ENCODE measurements at places on chromosomes 3 and 15. TPM values are rescaled to one million over a fixed set of nuclear protein-coding genes. Genes with fewer than 3 reads are reported as not detected.

Gene GOLGA8O
- not detected for total RNA-seq

Gene WNT5A
- 21.7 TPM for total RNA-seq

Gene SMAD6
- 34.3 TPM for total RNA-seq

Gene BTBD1
- 90.8 TPM for total RNA-seq

Gene ATP8B4
- not detected for total RNA-seq

Gene CYP1A1
- total RNA-seq, result 15.7 TPM

Gene STX19
- total RNA-seq, result not detected

Gene LDHAL6B
- not detected for total RNA-seq

Gene OXTR
- total RNA-seq, result 0.03 TPM

Gene RAD51
- total RNA-seq, result 16.9 TPM

Gene MESD
- 23.4 TPM for total RNA-seq

GRCh38 chr15:59340325-59340724, 32.3 kb downstream of the MYO1E start:
- DNase-seq, result no peak

DNA sequence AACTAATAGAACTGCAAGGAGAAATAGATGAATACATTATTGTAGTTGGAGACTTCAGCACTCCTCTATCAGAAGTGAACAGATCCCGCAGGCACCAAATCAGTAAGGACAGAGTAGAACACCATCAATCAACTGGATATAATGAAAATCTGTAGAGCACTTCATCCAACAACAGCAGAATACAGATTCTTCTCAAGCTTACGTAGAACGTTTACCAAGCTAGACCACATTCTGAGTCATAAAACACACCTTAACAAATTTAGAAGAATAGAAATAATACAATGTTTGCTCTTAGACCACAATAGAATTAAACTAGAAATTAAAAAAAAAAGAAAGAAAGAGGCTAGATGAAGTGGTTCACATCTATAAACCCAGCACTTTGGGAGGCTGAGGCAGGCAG, 70.7 kb upstream of the NEDD4 start:
- no peak for DNase-seq

DNA sequence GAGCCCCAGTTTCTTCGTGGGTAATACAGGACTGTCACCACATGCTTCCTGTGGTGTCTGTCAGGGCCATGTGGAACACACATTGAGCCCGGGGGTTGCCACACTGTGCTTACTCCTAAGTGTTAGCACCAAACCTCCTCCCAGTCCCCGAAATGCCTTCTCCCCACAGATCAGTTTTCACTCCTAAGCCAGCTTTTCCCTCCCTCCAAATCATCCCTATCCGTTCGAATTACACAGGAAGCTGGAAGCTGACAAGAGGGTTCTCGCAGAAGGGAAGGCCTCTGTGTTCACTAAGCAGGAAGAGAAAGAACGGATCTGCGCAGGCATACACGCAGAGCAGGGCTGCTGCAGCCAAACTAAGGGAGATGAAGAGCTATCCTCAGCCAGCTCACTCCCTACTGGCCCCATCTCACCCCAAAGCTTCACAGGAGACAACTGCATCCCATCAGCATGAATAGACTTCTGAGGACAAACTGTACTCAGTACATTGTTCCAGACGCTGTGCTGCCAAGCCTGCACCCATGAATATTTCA, 32.3 kb downstream of the XXYLT1 start:
- no peak for DNase-seq

DNA sequence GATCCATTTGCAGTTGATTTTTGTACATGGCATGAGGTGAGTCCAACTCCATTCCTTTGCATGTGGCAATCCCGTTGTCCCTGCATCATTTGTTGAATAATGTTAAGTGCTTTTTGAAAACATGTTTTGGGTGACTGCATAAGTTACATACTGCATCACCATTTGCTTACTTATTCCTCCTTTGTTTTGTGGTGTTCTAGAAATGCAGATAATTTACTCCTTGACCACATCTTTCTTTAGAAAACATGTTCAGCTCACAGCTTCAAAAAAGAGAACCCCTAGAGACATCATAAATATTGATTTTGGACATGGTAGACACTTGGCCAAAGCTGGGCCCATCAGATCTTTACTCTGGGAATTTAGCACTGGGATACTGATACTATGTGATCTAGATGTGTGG, 135.3 kb upstream of the DAZL start:
- DNase-seq, result no peak

- DNase-seq, result no peak
Observed at GRCh38 chr3:70539908-70540307, 227.5 kb upstream of the MDFIC2 start.

- no peak for DNase-seq
Observed at GRCh38 chr3:171444001-171444690, 16.1 kb downstream of the TNIK start.

DNA sequence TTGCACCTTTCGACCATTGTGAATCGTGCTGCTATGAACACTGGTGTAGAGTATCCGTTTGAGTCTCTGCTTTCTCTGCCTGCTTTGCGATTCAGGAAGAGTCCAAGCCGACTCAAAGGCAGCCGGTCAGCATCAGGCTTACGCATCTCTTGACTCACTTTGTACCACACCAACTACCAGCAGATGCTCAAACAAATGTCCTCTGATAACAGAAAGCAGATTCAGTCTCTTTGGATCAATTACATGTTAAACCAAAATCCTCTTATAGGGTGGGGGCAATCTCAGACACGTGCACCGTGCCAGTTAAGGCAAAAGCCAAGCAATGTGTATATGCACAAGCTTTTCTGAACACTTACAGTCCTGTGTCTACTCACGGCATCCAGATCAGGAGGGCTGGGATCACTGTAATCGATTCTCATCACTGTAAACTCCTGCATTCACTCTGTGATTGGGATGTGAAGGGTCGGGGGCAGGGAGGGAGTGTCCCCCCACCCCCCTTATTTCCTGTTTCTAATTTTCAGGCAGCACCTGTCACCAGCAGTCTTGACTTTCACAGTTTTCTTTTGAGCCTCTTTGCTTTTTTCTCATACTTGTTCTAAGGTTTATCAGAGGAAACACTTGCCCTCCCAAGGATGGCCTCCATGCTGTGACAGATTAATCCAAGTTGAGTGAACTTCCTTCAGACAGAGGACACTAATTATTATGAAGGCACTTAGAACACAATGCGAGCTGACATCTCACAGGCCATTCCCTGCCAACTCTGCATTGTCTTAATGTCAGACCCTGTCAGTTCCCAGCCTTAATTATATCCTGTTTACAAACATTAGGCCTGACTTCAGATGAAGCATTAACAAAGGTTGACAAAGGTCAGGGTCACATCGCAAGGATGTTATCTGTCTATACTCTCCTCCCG, 153.5 kb downstream of the MECOM start:
- DNase-seq, result no peak

DNA sequence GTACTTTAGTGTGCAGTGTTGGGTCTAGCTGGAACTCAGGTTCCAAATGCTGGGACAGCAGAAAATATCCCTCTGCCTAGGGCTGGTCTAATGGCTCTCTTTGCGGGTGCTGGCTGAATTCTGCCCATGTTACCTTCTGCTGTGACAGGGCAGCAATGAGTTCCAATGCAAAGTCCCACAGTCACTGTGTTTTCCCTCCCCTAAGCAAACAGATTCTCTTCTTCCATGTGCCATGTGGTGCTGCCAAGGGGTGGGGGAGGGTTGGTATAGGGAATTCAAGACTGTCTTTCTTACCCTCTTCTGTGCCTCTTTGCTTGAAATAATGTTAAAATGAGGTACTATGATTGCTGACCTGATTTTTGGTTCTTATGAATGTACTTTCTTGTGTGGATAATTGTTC, 229.6 kb downstream of the GBE1 start:
- no peak for DNase-seq

GRCh38 chr15:100939791-100940190, 20.6 kb downstream of the LRRK1 start:
- no peak for DNase-seq

DNA sequence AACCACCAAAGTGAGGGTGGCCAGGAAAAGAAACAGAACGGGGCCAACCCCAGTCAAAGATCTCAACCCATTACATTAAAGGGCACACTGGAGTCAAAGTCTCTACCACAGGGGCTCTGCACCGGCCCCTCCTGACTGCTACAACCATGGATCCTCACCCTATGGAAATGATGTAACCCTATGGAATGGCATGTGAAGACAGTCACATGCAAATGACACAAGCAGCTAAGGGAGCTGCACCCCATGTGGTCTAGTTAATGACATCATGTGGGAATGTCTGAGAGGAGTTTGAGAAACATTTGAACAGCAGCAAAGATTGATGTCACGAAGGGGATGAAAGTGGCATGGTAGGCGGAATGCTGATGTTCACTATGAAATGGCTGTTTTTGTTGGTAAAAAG, 298.2 kb upstream of the SLCO3A1 start:
- DNase-seq, result no peak

DNA sequence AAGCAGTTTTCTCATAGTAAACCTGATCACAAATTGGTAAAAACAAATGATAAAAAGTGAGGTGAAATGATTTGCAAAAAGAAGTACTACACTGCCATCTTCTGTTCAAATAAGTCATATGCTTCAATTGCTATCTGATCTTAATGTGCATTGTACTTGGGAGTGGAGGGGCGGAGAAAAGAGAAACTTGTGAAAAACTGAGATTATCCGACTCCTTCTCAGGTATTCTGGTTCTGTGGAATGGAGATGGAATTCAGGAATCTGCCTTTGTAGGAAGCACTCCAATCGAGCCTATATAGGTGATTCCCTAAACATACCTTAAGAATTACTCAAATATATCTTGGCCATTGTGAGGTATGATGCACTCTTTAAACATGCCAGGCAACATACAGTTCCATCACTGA, 180.6 kb downstream of the CHL1 start:
- DNase-seq, result no peak

- DNase-seq, result no peak
Observed at GRCh38 chr15:34147371-34148140, 45.7 kb downstream of the PGBD4 start.

DNA sequence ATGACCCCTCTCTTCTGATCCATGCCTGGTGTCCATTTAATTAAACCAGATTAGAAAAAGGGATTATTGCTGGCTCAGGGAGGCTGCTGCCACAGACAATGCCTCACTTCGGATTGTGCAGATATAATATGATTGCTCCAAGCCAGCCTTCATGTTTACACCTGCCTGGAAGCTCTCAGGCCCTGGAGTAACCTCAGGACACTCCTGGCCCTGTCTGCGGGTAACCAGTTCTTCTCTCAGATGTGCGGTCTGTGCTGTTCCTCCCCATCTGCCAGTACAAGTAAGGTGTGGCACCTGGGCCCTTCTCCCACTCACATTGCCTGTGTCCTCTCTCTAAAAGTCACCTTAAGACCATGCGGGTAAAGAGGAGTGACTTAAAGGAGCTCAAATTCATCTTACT, 8.8 kb upstream of the GOLGA8J start:
- DNase-seq, result no peak

- no peak for DNase-seq
Observed at GRCh38 chr3:128971421-128972100, 22.3 kb downstream of the CFAP92 start.

GRCh38 chr3:31129241-31129640, 234.8 kb upstream of the GADL1 start:
- no peak for DNase-seq

- DNase-seq, result no peak
Observed at GRCh38 chr3:98874602-98875249, 26.8 kb downstream of the DCBLD2 start.

DNA sequence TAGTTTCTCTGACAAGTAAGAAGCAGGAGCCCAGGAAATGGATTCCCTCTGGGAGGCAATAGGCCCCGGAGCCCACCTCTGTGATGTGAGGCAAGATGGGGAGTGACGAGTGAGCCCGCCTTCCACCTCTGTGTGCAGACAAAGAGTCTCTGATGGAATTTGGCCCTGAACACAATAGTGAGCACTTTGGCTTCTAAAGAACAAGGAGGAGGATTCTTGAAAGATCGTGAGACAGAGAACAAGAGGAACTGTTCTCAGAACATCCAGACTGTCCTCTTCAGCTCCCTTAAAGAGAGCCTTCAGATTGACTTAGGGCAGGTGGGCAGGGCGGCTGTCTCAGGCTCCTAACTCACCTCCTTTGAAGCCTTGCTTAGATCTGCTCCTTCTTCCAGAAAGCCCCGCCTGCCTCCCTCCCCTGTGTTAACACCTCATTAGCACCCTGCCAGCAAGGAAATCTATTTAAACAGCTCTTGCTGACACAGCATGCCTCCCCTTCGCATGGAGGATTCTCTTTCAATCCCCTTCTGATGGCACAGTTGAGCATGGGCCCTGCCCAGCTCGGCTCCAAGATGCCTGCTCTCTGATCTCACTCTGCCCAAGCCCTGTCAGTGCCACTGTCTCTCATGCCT, 430.3 kb downstream of the NTRK3 start:
- no peak for DNase-seq

DNA sequence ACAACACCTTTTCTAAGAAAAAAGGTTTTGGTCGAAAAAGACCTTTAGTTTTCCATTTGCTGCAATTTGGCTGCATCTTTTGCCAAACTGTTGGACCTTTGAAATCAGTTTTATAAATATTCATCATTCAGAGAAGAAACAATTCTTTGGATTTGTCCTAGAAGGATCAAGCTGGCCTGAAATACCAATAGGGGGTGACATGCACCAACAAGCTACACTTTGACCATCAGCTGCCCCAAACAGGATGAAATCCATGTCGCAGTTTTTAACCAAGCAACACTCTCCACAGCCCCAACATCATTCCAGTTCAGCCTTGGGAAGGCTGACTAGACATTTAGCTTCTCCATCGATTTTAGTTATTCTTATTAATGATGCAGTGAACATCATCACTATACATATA, 9.8 kb downstream of the RPL15 start:
- DNase-seq, result no peak

DNA sequence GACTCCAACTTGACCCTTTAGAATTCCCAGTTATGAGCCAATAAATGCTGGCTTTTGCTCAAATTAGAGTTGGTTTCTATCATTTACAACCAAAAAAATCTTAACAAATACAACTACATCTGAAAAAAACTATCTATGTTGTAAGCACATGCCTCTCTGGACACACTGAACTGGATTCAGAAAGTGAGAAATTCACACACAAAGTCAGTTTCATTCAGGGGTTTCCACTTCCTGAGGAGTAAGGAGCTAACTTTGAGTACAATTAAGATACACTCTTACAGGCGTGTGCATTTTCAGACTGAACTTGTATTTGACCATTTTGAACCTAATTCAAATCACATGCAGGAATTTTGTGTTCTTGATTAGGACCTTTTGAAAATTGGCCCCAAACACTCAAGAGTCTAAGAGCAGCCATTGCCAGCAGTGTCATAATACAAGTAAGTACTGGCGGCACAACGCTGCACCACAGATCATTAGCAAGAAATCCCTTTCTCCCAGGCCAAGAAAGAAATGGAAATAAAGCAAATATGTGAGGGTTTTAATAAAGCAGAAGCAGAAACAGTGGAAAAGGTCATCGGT, 31.2 kb downstream of the LINS1 start:
- DNase-seq, result no peak

DNA sequence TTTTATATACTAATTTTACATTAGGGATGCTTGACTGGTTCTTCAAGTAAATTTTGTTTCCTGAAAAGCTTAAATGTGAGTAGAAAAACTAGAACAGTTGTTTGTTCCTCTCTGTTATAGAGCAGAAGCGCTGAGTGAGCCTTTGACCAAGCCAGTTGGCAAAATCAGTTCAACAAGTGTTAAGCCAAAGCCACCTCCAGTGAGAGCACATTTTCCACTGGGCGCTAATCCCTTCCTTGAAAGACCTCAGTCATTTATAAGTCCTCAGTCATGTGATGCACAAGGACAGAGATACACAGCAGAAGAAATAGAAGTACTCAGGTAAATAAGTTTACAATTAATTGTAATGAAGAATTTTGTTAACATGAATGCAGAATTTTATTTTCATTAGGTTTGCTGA, 14.6 kb downstream of the CAPN7 start:
- no peak for DNase-seq
